ENCODE measurements at places on chromosomes 2 and 18.

DNA sequence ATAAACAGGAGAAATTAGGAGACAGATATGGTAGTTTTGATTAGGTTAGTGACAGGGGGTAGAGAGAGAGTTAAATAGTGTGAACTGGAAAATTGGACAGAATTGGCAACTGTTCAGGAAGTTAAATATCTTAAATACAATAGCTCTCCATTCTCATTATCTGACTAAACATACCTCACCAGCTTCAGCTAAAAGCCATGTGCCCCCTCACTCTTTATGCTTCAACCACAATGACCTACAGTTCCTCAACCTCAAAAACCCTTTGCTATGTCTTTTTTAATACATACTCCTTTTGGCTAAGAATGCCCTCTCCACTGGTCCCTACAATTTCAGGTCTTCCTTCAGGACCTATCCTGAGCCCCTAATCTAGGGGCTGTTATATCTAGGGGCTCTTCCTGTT lies 740.2 kb upstream of the ZEB2 start:
- no peak for DNase-seq

DNA sequence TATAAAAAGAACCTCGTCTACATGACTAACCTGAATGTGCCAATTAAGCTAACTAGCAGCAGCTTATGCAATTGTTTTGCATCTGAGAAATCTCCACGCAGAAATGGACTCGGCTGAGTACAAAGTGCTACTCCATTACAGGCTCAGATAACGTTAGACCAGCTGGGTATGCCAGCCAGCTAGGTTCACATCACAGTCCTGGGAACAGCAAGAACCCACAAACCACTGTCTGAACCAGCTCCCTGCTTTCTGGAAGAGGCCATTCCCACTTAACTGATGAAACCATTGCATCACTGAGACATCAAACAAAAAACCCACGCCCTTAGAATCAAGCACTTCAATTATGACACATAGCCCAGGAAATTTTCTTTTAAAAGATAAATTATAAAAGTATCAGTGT lies 202.7 kb downstream of the CYRIA start:
- DNase-seq: no peak

GRCh38 chr18:34933909-34934661 lies 107.1 kb upstream of the MAPRE2 start:
- no peak for DNase-seq

- no peak for DNase-seq
Observed at GRCh38 chr2:150259746-150260145, 227.7 kb downstream of the RND3 start.

DNA sequence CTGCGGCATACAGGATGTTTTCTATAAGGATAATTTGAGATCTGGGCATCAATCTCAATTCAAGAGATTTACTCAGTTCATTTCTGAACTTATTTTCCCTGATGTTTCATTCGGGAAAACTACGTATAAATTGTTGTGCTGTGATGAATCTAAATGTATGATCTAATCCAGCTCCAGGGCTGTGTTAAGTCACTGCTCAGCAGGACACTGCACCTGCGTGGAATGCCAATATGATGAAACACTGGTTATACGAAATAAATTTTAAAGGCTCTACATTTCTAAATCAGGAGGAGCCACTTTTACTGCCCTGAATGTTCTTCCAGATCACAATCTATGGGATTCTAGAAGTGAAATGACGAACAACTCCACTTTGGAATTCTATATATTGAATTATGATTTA lies 259.0 kb downstream of the HNMT start:
- DNase-seq: no peak

DNA sequence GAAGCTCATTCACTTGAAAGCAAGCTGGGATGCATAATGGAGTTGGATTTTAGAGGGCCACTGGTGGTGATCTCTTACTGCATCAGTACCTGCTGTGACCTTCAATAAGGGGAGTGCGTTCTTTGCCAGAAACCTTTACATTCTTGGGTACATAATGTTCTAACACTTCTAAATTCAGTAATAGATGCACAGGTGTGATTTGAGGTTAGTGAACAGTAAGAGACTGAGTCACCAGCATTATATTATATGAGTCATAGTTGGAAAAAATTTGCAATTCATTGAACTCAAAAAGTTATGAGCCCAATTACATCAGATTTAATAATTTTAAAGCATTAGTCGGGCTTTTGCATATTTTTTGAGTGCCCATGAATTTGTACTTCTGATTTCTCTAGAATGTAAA lies 803.3 kb downstream of the ADCYAP1 start:
- DNase-seq: no peak

DNA sequence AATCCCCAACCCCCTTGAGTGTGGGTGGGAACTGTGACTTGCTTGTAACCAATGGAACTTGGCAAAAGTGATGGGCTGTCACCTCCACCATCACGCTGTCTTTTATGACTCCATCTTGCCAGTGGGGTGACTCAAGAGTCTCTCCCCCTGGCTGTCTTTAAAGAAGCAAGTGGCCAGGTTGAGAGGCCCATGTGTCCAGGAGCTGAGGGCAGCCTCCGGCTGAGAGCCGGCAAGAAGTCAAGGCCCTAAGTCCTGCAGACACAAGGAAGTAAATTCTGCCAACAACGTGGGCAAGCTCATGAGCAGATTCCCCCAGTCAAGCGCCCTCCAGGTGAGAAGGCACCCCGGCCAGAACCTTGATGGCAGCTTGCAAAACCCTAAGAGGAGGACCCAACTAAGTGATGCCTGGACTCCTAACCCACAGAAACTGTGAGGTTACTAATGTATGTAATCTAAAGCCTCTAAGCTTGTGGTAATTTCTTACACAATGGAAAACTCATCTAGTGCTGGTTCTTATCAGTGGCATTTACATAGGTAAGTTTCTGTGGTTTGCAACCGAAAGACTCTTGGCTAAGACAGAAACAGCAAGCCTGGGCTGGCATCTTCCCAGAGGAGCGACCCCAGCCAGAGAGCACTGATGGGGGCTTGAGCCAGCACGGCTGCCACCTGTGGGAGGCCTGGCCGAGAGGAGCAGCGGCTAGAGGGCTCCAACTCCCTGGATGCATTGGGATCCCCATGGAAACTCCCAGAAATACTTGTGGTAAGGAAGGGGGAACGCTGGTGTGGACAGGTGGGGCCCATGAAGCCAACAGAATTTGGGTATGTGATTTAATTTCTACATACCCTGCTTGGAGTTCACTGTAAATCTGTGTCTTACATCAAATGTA lies 49.3 kb downstream of the CIB4 start:
- no peak for DNase-seq

- no peak for DNase-seq
Observed at GRCh38 chr2:167890739-167891138, 356.7 kb downstream of the STK39 start.

GRCh38 chr2:37648331-37649011 lies 23.0 kb downstream of the CDC42EP3 start:
- no peak for DNase-seq

DNA sequence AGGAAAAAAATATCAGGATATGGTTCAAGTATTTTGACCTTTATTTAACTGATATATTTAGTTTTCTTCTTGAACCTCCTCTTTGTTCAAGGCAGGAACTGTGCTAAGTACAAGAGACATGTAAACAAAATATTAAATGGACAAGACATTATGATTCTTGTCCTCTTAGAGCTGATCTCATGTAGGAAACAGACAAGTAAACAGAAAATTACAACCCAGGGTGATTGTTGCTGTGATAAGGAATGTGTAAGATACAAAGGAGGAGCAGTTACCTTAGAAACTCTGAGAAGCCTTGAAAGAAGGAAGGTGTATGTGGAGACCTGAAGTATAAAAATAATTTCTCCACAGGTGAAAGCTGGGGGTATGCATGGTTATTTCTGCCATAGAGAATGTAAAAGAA lies 12.9 kb downstream of the RBM45 start:
- DNase-seq: no peak

DNA sequence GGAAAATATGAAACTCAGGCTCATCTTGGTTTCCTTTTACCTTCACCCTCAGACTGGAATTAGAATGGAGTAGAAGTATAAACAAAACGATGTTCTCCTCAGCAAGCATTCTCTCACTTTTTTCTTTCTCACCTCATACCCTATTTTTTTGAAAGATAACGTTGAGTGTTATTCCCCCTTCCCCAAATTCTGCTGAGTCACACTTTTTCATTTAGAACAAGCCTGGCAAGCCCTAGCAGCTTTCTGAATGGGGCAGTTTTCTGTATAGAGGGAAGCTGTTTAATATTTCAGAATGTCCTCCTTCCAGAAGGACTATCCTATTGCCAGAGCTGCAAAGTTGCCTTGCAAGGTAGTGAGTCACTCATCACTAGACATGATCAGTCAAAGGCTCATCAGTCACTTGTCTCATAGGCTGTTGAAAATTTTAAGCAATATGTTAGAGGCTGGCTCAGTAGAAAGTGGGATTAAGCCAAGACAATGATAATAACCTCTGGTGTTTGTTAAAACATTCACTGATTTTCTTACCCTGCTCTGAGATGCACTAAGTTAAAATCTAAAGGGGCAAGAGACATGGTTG lies 416.1 kb downstream of the RNF144A start:
- no peak for DNase-seq

DNA sequence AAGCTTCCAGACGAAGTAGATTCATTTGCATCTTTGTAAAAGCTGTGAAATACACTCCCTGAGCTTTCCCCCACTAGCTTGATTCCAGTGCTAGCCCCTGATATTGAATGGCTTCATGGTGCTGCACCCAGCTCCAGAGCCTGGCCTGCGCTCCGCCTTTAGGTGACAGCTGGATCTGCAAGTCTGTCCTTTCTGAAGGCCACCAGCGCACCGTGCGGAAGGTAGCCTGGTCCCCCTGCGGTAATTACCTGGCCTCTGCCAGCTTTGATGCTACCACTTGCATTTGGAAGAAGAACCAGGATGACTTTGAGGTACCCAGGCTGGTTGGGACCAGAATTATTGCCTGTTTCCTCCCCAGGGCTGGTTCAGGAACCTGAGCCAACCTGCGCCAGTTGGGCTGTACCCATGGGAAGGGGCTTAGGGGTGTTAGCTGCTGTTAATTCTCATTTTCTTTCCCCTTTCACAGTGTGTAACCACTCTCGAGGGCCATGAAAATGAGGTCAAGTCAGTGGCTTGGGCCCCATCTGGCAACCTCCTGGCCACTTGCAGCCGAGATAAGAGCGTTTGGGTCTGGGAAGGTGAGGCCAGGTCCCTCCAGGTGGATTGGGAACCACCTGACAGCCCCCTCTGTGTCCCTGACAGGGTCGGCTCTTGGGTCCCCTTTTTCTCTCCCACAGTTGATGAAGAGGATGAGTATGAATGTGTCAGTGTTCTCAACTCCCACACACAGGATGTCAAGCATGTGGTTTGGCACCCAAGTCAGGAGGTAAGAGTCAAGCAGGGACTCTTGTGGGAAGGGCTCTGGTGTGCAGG lies 1.3 kb downstream of the CIAO1 start:
- DNase-seq: peak; percentile 72

GRCh38 chr2:157061799-157062198 lies 195.7 kb upstream of the GALNT5 start:
- DNase-seq: no peak

- no peak for DNase-seq
Observed at GRCh38 chr2:159562248-159562647, 54.1 kb downstream of the BAZ2B start.

DNA sequence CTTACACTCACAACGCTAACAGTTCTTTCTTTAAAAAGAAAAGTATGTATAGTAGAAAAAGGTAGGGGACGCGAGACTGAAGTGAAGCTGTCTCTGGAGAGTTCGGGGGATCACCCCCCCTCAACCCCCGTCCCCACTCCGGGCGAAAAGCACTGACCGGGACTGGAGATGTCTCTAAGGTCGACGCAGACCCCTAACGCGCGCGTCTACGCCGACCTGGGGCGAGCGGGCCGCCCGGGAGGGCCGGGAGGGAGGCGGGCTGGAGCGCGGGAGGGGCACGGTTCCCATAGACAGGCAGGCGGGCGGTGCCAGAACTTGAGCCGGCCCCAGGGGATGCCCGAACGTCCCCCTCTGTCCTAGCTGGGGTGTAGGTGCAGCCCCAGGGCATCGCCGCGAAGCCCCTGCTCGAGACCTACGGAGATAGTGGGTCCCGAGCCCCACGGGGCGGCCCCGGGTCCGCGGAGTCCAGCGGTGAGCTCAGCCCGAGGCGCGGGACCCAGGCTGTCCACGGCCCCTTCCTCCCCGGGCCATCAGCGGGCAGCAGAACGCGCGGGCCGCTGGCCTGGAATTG lies 82.2 kb downstream of the CHRNA1 start:
- peak; percentile 50 for DNase-seq

DNA sequence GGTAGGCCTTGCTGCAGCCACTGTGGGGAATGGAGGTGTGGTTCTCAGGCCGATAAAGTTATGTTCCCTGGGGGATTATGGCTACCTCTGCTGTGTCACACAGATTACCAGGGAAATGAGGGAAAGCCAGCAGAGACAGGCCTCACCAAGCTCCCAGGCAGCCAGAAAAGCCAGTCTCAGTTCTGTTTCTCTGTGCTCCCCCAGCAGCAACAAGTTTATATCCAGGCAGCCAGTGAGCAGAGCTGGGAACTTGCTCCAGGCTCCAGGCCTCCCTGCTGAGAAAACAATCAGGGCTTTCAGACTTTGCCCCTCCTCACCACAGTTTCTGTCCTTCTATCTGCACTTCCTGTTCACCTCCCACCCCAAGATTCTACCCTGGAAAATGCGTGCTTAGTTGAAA lies 596.6 kb upstream of the GYPC start:
- peak; percentile 6 for DNase-seq

DNA sequence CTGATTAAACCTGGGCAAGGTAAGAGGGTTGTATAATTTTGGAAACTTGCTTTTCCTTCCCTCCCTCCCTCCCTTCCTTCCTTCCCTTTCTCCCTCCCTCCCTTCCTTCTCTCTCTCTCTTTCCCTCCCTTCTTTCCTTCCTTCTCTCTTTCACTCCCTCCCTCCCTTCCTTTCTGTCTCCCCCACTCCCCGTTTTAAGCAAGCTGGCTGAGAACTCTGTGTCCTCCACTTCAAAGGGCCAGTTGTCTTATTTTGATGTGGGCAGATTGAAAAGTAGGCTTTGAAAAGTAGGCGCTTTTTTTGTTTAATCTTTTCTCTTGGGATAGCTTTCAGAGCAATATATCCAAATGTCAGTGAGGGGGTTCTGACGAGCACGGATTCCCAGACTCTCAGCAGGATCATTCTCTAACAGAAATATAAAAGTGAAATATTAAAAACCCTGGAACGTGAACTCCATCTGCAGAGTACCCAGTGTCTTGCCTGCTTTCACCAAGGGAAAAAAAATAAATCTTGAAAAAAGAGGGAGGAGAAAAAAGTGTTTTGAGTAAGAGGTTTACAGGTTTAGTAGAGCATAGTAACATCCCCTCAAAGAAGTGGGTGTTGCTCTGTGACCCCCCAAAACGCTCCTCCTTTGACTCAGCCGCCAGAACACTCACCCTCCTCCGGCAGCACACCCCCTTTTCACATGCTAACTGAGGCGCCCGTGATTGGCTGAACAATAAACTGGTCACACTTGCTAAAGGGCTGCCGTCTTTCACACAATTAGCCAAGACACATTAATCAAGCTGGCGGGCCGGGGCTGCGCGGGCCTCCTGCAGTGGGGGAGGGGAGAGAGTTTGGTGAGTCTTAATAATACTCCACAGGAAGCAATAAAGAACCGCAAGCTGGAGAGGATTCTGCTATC lies 52.2 kb downstream of the CDK15 start:
- peak; percentile 83 for DNase-seq

DNA sequence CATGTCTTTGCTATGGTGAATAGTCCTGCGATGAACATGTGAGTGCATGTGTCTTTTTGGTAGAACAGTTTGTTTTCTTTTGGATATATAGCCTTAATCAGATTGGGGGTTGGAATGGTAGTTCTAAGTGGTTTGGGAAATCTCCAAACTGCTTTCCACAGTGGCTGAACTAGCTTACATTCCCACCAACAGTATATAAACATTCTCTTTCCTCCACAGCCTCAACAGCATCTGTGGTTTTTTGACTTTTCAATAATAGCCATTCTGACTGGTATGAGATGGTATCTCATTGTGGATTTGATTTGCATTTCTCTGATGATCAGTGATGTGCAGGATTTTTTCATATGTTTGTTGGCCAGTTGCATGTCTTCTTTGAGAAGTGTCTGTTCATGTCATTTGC lies 112.2 kb upstream of the SESTD1 start:
- DNase-seq: no peak
